ENCODE measurements at places on chromosomes 7 and 10.
A peak's percentile ranks its signal among the peaks of the same experiment; 100 is the strongest.

DNA sequence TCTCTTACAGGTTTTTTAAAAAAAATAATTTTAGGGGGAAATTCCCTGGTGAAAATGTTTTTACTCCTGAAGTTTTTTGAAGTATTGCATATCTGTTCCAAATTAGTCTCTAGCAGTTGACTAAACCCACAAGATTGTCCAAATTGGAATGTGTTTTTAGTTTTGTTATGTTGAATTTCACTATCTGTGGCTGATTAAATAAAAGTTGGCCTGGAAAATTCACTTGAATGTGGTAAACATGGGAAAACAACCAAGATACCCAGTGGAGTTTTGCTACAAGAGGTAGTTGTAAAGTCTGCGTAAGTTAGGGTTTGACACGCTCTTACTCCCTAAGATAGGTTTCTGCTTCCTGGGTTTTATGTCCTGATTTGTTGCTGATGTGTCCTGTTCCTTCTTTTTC is 3.3 kb downstream of the TSGA13 start:
- no peaks in the 10 kb centered on the region for H3K27me3 ChIP-seq
- no peaks in the 10 kb centered on the region for H3K4me1 ChIP-seq
- no peak overlapping the region for H3K4me3 ChIP-seq
- no peaks in the 10 kb centered on the region for H3K36me3 ChIP-seq
- DNase-seq: no peak

DNA sequence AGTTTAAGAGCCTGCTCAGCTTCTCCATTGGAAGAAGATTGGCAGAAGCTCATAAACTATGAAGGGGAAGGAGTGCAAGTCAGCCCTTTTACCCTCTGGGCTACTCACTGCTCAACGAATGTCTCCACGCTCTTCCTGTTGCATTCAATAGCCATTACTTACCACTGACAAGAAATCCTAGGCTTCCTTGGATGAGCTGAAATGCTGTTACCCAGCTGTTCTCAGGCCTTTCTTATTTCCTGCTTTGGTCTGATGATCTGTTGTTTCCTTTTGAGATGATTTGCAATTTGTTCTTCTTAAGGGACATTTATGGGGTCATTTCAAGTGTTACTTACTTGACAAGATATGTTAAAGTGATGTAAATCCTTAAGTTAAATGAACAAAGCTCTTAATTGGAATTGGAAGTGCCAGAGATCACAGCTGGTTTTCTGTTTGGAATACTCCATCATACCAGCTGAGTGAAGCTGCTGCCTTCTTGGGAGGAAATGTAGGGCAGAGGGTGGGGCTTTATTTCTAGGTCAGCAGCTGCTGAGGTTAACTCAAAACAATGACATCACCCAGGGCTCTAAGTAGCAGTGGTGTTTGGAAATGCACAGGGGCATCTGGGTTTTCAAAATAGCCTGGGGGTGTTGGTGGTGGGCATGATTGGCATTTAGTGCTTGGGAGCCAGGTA is 170.0 kb downstream of the PRKCQ start:
- no peak for DNase-seq
- H3K27ac ChIP-seq: peak overlapping the region; percentile 45
- no peaks in the 10 kb centered on the region for H3K27me3 ChIP-seq
- H3K4me3 ChIP-seq: no peak overlapping the region

DNA sequence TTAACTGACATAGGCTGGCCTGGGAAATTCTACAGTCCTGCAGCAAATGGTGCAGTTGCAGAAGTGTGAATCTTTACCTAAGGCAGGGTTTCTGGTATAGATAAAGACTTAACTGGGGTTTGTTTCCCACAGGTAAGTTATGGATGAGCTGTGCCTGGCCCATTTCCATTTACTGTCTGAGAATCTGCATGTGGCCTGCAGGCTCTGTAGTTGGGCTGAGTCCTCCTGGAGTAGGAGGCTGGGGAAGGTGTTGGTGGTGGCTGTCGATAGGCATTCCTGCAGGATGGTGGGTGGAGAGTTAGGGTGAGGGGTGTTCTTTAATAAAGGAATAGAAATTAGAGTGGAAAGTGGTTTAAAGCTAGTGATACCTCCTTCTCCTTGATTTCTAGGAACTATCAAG is 193.5 kb downstream of the AUTS2 start:
- no peaks in the 10 kb centered on the region for H3K36me3 ChIP-seq
- no peak overlapping the region for H3K4me3 ChIP-seq
- no peak overlapping the region for H3K27ac ChIP-seq
- no peak for DNase-seq

DNA sequence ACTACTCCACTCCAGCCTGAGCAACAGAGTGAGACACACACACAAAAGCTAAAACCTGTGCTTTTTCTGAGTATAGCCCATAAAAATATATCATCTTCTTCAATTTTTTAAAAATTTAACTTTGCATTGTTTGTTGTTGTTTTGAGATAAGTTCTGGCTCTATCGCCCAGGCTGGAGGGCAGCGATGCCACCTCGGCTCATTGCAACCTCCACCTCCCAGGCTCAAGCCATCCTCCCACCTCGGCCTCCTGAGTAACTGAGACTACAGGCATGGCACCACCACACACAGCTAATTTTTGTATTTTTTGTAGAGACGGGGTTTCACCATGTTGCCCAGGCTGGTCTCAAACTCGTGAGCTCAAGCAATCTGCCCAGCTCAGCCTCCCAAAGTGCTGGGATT is 14.3 kb upstream of the TLX1 start:
- H3K27me3 ChIP-seq: no peaks in the 10 kb centered on the region
- no peak overlapping the region for H3K27ac ChIP-seq
- DNase-seq: no peak
- no peak overlapping the region for H3K4me3 ChIP-seq
- peaks cover 4% of the 10 kb centered on the region for H3K4me1 ChIP-seq

DNA sequence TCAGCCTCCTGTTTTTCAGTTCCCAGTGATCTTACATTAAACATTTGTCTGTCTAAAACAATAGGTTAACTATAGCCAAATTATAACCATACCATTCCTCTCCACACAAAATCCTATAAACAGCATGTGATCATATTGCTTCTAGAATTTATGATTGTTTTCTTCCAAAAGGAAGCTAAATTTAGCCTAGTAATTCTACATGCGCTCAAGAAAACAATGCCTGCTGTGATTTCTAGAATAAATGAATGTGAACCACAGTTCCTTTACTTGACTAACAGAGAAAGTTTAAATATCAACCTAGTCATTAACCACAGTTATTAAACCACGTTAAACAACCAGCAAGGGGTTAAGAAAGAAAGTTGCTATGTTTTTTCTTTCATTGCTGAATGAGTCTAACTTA is 26.4 kb downstream of the MET start:
- H3K36me3 ChIP-seq: peaks cover 5% of the 10 kb centered on the region
- no peaks in the 10 kb centered on the region for H3K27me3 ChIP-seq
- H3K4me1 ChIP-seq: peaks cover under 1% of the 10 kb centered on the region
- H3K4me3 ChIP-seq: no peak overlapping the region
- DNase-seq: no peak
- no peak overlapping the region for H3K27ac ChIP-seq

- no peaks in the 10 kb centered on the region for H3K4me1 ChIP-seq
- H3K27me3 ChIP-seq: no peaks in the 10 kb centered on the region
- DNase-seq: no peak
Observed at GRCh38 chr7:157087646-157088045, 51.1 kb upstream of the UBE3C start.

DNA sequence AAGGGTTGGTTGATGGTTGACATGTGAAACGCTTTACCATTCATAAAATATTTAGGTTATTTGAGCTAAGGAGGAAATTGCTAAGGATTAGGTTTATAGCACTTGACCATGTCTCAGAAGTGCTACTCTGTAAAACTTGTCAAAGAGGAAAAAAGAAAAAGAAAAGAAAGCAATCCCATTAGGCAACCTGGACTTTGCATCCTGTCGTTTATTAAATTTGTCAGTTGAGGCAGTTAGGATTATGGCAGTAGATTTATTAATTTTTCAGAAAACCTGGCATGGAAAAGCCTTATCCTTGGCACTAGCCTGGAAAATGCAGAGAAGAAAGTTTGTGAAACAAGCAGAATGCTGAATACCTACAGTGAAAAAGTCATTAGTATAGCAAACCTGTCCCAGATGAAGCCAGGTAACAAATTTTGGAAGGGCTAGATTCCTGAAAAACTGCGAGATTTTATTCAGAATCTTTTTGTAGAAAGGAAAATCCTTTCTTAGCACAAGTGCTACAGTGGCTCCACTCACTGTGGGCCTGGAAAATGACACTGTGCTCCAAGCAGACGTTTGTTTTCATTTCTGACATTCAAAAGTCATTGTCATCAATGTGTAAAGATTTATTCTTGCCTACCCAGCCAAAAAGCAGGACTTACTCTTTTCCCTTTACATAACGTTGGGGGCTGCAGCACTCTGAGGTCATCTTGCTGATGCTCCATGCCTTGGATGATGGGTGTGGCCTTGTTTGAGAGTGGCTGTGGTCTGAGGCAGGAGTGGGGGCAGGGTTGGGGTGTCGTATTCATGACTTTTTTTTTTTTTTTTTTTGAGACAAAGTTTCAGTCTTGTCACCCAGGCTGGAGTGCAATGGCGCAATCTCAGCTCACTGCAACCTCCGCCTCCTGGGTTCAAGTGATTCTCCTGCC is 664.9 kb downstream of the SUGCT start:
- H3K27me3 ChIP-seq: no peaks in the 10 kb centered on the region
- H3K36me3 ChIP-seq: no peaks in the 10 kb centered on the region
- no peaks in the 10 kb centered on the region for H3K4me1 ChIP-seq
- no peak overlapping the region for H3K27ac ChIP-seq
- DNase-seq: no peak
- H3K4me3 ChIP-seq: no peak overlapping the region

- no peaks in the 10 kb centered on the region for H3K4me1 ChIP-seq
- no peak overlapping the region for H3K4me3 ChIP-seq
- H3K27me3 ChIP-seq: no peaks in the 10 kb centered on the region
- no peak overlapping the region for H3K27ac ChIP-seq
- no peak for DNase-seq
Observed at GRCh38 chr7:381211-382042, 91.5 kb downstream of the FOXL3 start.

GRCh38 chr7:81743665-81744064 is 26.2 kb downstream of the HGF start:
- no peak overlapping the region for H3K27ac ChIP-seq
- H3K4me3 ChIP-seq: no peak overlapping the region
- no peaks in the 10 kb centered on the region for H3K4me1 ChIP-seq
- no peaks in the 10 kb centered on the region for H3K36me3 ChIP-seq
- no peak for DNase-seq
